ENCODE measurements at places on chromosomes 6 and 20. TPM values are rescaled to one million over a fixed set of nuclear protein-coding genes. Genes with fewer than 3 reads are reported as not detected.

BPIFB4 gene
- not detected for total RNA-seq

GINS1 gene
- 1.3 TPM for total RNA-seq

DNA sequence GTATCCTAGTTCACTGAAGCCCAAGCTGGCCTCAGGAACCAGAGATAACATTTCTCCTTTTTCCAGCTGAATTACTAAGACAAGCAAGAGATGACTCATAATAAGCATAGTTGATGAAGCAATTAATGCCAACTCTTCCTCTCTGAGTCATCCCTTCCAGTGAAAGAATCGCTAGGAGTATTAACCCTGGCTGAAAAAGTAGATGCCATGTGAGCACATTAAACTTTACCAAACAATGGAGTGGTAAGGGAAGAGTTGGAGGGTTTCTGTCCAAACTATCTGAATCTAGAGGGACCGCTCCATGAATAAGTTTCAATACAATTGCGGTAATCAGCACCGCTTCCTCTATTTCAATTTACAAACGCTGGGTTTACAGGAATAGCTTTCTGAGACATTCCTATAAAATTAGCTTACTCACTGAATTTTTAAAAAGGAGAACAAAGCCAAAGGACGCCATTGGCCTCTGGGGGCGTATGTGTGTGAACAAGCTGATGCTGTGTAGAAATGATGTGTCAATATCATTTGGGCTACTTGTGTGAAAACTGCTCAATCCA, 48.3 kb downstream of the ATXN1 start:
- peak; percentile 81 for DNase-seq

- no peak for DNase-seq
Observed at GRCh38 chr6:170522565-170523183, 30.4 kb downstream of the PSMB1 start.

DNA sequence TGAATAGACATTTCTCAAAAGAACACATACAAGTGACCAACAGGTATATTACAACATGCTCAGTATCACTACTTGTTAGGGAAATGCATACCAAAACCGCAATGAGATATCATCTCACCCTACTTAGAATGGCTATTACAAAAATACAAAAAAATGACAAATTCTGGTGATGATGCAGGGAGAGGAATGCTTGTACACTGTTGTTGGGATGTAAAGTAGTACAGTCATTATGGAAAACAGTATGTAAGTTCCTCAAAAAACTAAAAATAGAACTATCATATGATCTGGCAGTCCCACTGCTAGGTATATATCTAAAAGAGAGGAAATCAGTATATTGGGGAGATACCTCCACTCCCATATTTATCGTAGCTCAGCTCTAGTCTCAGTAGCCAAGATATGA, 10.9 kb upstream of the SLC17A5 start:
- DNase-seq = no peak

GRCh38 chr6:26375270-26375669, 7.6 kb upstream of the BTN2A2 start:
- no peak for DNase-seq
